ENCODE measurements at places on chromosomes 3 and 15.

- DNase-seq = no peak
Measured at GRCh38 chr15:59972241-59972640, 31.9 kb upstream of the FOXB1 start.

- no peak for DNase-seq
Measured at GRCh38 chr3:123236902-123237301, 35.2 kb downstream of the SEC22A start.

DNA sequence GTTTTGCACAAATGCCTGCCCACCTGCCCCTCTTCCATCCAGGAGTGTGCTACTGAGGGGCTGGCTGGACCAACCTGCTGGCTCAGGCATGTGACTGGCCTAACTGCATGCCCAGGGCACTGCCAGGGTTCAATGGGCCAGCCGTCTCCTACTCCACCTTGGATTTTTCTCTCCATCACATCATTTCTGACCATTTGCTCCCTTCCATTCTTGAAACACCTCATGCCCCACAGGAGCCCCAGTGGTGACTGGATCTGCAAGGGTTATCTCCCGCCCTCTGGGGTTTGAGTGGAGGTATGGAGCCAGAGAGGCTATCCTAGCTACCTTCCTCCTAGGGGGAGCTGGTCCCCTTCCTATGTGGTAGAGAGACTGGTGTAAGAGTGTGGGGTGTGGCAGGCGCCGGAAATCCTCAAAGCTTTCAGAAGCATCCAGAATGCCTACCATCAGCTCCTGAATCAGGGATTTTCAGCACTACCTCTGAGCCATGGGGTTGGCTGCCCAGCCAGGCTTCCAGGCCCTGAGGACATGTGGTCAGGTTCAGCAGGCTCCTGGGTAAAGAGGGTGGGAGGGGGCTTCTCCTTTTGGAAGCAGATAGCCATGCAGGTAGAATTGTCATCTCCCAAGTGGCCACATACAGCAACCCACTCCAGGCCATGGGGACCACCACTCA, 2.9 kb upstream of the MANF start:
- DNase-seq = no peak

DNA sequence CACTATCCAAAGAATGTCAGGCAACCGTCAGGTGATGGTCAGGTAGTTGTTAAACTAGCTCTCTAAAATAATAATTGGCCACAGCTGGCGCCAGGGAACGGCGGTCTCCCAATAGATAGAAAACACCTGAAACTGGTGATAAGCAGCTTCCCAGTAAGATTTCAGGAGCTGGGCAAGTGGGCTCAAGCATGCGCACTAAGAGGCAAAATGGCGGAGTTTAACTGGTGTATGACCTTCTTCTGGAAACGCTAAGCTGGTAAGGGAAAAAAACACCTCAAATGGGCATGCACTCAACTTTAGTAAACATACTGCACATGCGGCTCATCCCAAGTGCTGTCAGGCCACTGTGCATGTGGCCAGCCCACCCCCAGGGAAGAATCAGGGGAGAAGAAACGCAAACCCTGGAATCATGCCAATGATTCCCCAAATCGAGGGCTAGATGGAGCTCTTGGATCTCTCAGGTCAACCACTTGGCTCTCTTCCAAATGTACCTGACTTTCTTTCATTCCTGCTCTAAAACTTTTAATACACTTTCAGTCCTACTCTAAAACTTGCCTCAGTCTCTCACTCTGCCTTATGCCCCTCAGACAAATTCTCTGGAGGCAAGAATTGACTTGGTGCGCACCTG, 195.0 kb downstream of the ZNF621 start:
- no peak for DNase-seq

- DNase-seq = no peak
Measured at GRCh38 chr3:60136601-60137000, 1086.8 kb upstream of the CFAP20DC start.

DNA sequence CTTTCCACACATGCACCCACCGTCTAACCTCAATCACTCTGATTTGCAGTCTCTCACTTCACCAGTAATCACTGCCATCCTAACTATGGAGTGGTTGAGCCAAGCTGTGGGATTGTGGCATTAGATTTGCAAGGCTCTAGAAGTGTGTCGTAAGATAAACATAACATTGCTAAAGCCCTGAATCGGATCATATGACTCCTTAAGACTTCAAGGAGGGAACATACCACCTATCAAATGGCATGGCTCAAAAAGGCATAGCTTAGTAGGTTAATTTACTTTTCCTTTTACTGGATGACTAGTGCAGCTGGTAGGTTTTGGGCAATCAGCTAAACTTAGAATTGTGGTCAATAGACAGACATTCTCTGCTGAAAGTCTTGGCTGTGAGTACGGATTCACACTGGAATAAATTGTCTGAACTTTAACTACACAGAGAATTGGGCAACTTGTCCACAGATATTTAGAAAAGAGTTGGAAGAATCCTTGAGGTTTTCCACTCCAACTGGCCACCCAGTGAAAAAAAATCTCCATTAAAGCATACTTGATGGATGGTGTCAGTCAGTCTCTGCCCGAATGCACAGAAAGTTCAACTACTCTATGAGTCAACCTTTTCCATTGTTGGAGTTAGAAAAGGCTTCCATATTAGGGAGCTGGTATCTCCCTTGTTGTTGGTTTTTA, 476.7 kb upstream of the CBLB start:
- no peak for DNase-seq
